ENCODE measurements at places on chromosomes 3 and 15. TPM values are rescaled to one million over a fixed set of nuclear protein-coding genes. Genes with fewer than 3 reads are reported as not detected.

The TGM4 gene
- 0.19 TPM for total RNA-seq

The NR1I2 gene
- total RNA-seq, result 0.14 TPM

The PEX5L gene
- 0.92 TPM for total RNA-seq

The TRIM42 gene
- total RNA-seq, result not detected

The BOC gene
- 9.7 TPM for total RNA-seq

The ACKR4 gene
- 0.77 TPM for total RNA-seq

The FGF7 gene
- total RNA-seq, result 3.1 TPM

The FBXO40 gene
- total RNA-seq, result not detected

The FANCD2OS gene
- total RNA-seq, result not detected

The B3GALNT1 gene
- 17.3 TPM for total RNA-seq

The CCR5 gene
- 0.43 TPM for total RNA-seq

The ZBTB20 gene
- 116 TPM for total RNA-seq

The LAMB2 gene
- total RNA-seq, result 784 TPM

The THSD4 gene
- 21.6 TPM for total RNA-seq

The HTR3E gene
- not detected for total RNA-seq

The NCKIPSD gene
- 26.6 TPM for total RNA-seq

The NMNAT3 gene
- 7.4 TPM for total RNA-seq

The BCHE gene
- 1.0 TPM for total RNA-seq

The IL20RB gene
- 0.61 TPM for total RNA-seq

The ERICH6 gene
- 0.47 TPM for total RNA-seq

The GOLGA6B gene
- not detected for total RNA-seq

The GPR149 gene
- total RNA-seq, result 2.6 TPM

The GATA2 gene
- total RNA-seq, result 5.4 TPM

The FSTL1 gene
- total RNA-seq, result 313 TPM

The KNG1 gene
- total RNA-seq, result 0.19 TPM

The C3orf85 gene
- not detected for total RNA-seq

The TBL1XR1 gene
- 85.8 TPM for total RNA-seq

The POLQ gene
- 0.06 TPM for total RNA-seq

The OXSM gene
- total RNA-seq, result 29.6 TPM

The PATL2 gene
- total RNA-seq, result 2.4 TPM

The POLR2M gene
- total RNA-seq, result 298 TPM

The SEMA3B gene
- total RNA-seq, result 81.7 TPM

The ANKUB1 gene
- not detected for total RNA-seq

The ALPK3 gene
- 5.8 TPM for total RNA-seq

The VPS39 gene
- 59.0 TPM for total RNA-seq

The C3orf22 gene
- not detected for total RNA-seq

The SLC7A14 gene
- total RNA-seq, result 0.04 TPM

The RTP3 gene
- total RNA-seq, result not detected

The FBXL22 gene
- 0.80 TPM for total RNA-seq

The FEM1B gene
- total RNA-seq, result 56.1 TPM

The NR2E3 gene
- total RNA-seq, result 0.39 TPM

The KBTBD13 gene
- not detected for total RNA-seq

The TF gene
- 15.5 TPM for total RNA-seq

The GPR160 gene
- total RNA-seq, result 5.8 TPM

The CCK gene
- total RNA-seq, result not detected

The SEMA5B gene
- total RNA-seq, result 1.8 TPM

The MFAP1 gene
- 22.4 TPM for total RNA-seq

The SAMMSON gene
- not detected for total RNA-seq

The GOLGB1 gene
- total RNA-seq, result 79.1 TPM

The HRG gene
- total RNA-seq, result not detected

The ITGA11 gene
- total RNA-seq, result 4.8 TPM

The LYZL4 gene
- total RNA-seq, result not detected

The DNASE1L3 gene
- 63.1 TPM for total RNA-seq

The GCSAM gene
- 0.17 TPM for total RNA-seq

The LDHAL6B gene
- not detected for total RNA-seq

The CP gene
- total RNA-seq, result 7.9 TPM

The TRAT1 gene
- total RNA-seq, result 0.06 TPM

The PIERCE2 gene
- 2.2 TPM for total RNA-seq

Data from adrenal gland (tissue), 19 donors.